ENCODE measurements at places on chromosomes 13 and 19.

GRCh38 chr13:113647351-113648215 lies 10.4 kb downstream of the ATP4B start:
- DNase-seq: peak; percentile 54

GRCh38 chr19:48252609-48253008 lies 3.1 kb downstream of the CARD8 start:
- no peak for DNase-seq

DNA sequence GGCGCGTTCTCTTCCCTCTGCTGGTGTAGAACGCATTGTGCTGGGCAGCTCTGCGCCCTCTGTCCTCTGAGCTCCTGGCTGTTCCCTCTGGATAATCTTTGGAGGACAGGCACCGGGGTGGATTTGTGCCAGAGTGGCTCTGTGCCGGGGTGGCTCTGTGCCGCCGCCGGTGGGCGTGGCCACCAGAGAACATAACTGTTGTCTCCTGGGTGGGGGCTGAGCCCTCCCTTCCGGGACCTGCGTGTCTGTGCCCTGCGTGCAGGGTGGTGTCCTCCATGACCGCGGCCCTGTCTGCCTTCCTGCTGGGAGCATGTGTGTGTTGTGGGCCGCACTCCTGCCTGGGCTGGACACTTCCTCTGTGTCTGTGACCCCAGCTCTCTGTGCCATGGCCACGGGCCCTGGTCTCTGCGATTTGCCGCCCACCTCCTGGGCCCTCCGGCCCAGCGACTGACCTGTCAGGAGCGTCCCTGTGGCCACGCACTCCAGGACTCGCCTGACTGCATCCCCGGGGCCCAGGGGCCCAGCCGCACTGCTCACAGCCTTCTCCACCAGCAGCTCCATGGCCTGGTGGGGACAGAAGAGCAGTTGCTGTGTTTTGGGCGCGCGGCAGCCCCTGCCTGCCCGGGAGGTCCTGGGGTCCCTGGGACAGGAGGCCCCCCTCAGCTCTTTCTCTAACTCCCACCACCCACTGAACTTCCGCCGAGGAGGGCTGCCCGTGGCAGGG lies 22.4 kb upstream of the MATK start:
- DNase-seq: no peak

DNA sequence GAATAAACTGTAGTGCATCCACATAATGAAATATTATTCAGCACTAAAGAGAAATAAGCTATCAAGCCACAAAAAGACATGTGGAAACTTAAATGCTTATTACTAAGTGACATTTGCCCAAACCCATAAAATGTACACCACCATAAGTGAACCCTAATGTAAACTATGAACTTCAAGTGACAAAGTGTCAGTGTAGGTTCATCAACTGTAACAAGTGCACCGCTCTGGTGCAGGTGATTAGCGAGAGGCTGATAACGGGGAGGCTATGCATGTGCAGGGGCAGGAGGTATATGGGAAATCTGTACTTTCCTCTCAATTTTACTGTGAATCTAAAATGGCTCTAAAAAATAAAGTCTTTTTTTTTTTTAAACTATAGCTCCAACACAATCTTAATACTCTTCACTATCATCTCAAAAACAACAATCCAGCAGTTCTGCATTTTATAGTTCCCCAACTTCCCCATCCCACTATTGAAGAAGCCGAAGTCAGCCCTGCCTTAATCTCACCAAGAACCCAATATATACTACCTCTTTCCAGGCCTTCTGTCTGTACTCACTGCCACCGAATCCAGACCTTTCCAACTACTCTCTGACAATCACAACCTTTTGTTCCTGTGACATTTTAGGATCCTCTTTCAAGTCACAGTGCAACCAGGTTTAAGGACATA lies 22.6 kb downstream of the ELF1 start:
- no peak for DNase-seq

DNA sequence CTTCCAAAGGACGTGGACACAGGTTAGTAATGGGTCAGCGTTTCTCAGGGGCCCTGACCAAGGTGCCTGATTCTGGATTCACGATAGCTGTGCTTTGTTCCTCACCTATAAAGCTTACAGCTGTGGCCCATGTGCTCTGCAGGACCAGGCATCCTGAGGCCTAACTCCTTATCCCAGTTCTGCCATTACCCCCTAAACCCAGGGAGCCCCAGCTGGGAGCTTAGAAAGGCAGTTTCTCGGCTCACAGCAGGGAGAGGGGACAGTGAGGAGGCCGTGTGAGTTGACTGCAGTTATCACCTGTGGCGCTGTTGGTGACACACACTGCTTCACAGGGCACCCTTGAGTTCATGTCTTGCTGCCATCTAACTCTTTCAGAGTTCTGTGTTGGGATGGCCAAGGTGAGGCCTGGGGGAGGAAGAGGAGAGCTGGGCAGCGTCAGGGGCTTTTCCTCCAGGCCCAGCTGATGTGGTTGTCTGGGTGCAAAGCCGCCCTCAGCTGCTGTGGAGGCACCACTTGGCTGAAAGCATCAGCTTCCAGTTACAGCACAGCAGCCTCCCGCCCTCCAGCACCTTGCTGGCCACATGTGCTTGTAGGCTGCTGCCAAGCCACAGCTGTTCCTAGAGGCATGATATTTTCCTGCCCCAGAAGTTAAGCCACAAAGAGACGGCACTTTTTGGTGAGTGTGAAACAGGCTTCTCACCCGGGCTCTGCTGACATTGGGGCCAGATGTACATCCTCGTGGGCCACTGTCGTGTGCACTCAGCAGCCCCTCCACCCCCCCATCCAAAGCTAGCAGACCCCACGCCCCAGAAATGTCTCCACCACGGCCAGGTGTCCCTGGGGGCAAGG lies 99.6 kb upstream of the MCF2L start:
- peak; percentile 28 for DNase-seq

- DNase-seq: no peak
Measured at GRCh38 chr19:10797541-10798256, 38.3 kb downstream of the TMED1 start.

Data from fibroblast of lung (primary cell).